ENCODE measurements at places on chromosomes 6 and 20. TPM values are rescaled to one million over a fixed set of nuclear protein-coding genes. Genes with fewer than 3 reads are reported as not detected.

The THEMIS gene
- not detected for total RNA-seq

The MAS1 gene
- not detected for total RNA-seq

The C6orf141 gene
- total RNA-seq, result 1.3 TPM

The EYA4 gene
- 26.2 TPM for total RNA-seq

The TFAP2C gene
- total RNA-seq, result not detected

The ACOT13 gene
- 8.1 TPM for total RNA-seq

The FNDC1 gene
- total RNA-seq, result 0.17 TPM

The PRDM13 gene
- total RNA-seq, result not detected

The RSPH9 gene
- 1.0 TPM for total RNA-seq

The FITM2 gene
- total RNA-seq, result 9.6 TPM

The KCNK17 gene
- not detected for total RNA-seq

The DBNDD2 gene
- total RNA-seq, result 2.6 TPM

The ACTL10 gene
- total RNA-seq, result 3.0 TPM

The SLC17A4 gene
- total RNA-seq, result not detected

The EEF1A1 gene
- 30,892 TPM for total RNA-seq

The EPB41L1 gene
- total RNA-seq, result 28.9 TPM

The RBM24 gene
- total RNA-seq, result 0.29 TPM

The BPIFA1 gene
- not detected for total RNA-seq

The SLC26A8 gene
- 0.87 TPM for total RNA-seq

The AKAP12 gene
- 204 TPM for total RNA-seq

The OPN5 gene
- total RNA-seq, result not detected
